NCI-H748 treated with DMSO at 0.1 percent for 48 hours (cell line): ENCODE measurements at places on chromosomes 6 and 20.
A peak's percentile ranks its signal among the peaks of the same experiment; 100 is the strongest.

- DNase-seq = peak; percentile 64
These were observed 516 bp downstream of the LRRC1 start for GRCh38 chr6:53795340-53795701.

DNA sequence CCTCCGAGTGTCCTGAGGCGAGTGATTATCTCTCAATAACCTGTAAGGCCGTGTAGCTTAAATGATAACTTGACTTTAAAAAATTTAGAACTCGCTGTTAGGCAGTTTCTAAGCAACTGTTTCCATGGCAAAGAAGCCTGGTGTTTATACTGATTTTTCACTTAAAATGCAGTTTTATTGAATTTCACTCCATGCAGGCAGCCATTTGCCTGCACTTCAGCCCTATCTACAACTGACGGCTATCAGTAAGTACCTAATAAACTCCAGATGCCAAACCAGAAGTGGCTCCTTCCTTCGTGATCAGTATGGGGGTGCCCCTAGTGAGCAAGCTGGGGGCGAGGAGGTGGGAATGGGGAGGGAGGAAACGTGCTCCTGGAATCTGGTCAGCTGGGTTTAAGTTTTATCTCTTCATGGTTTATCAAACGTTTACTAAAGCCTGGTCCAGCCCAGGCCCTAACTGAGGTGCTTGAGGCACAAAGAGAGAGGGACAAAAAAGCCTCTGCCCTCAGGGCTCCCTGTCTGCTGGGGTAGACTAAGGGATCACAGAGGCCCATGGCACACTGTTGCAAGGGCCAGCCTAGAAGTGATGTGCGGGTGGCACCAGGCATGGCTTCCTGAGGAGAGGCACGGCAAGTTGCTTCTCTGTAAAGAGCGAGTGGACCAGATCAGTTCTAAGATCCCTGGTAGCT, 45.5 kb downstream of the TTI1 start:
- DNase-seq = no peak

- no peak for DNase-seq
These were observed 104.8 kb downstream of the CDH26 start for GRCh38 chr20:60063048-60063451.

- DNase-seq = no peak
These were observed 87.9 kb downstream of the ARID1B start for GRCh38 chr6:156865019-156865629.

- no peak for DNase-seq
These were observed 24.5 kb upstream of the HLA-A start for GRCh38 chr6:29917857-29918256.

GRCh38 chr20:63059684-63060056, 52.9 kb upstream of the BHLHE23 start:
- DNase-seq = no peak

GRCh38 chr6:99121748-99122147, 174.0 kb upstream of the FBXL4 start:
- no peak for DNase-seq

DNA sequence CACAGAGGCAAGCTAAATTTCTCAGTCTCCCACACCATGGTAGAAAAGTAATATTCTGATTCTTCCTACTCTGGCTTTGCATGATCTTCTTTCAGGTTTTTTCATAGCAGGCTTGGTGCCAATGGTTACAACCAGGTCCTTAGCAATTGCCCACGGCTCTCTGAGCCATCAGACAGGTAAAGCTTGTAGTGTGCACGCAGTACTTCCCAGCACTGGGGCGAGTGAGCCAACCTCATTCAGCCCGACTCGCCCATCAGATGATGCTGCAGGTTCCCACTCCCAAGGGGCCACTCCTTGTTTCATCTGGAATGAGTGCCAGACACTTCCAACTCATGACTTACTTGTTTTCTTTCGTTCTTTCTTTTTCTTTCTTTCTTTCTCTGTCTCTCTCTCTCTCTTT, 78.3 kb downstream of the PERP start:
- no peak for DNase-seq

DNA sequence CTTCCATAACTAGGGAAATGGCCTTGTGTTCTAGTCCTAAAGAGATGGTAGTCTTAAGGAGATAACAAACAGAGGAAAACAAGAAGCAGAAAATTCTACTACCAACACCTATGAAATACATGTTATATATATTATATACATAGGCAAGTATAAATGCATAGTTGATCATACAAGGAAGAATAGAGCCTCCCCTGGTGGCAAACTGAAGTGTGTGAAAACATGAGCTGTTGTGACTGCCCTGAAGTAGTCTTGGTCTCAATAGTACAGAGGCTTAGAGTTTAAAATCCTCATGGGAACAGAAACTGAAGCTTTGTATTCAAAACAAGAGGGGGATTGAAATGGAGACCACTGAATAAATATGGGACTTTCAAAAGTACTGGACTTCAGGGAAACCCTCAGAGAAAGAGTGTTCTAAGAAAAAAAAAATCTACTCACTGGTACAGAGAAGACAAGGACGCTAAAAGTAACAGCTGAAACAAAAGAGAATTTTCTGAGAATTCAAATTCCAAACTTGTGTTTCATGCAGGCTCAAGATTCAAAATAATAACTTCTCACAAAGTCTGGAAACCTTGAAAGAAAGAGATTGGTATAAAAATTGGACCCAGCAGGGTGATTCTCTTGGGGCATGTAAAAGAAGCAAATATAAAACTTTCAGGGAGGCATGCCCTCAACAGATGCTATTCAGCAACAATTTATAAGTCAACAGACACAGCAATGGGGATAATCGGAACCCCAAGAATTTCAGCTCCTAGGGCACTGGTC, 59.7 kb upstream of the SAMD3 start:
- no peak for DNase-seq

DNA sequence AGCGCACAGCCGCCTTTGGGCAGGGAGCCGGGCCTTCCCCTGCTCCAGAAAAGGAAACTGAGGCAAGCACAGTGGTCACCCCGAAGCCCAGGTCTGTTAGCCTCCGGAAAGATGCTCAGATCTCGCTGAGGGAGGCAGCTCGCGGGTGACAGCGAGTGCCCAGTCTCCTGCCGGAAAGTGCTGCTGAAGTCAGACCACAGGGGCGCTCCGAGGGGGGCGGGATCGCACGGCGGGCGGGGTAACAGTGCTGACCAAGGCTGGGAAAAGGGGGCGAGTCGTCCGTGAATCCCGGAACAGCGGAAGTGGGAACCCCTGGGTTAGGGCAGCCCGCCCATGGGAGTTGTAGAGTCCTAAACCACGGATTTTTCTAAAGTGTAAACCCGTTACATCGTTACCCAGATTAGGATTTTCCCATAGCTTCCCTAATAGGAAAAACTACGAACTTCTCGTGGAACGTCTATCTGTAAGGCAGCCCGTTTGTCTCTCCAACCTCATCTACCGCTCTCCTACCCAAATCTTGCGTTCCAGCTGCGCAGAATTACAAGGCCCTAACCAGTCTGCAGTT, 504 bp downstream of the VPS16 start:
- no peak for DNase-seq

DNA sequence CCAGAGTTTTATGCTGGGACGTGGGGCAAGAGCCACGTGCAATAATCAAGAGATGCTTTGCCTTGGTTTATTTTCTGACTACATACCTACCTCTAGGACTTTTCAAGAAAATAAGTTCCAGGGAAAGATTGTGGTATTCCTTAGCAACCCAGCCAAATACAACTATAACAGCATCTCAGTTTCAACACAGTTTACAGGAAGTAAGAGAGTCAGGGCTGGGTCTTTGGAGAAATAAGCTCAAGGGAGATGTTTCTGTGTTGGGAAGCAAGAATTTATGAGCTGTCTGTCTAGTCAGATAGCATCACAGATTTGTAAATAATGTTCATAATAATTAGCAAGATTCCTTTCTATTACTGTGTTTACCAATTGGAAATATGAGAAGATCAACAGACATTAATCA, 35.1 kb downstream of the MAP3K5 start:
- no peak for DNase-seq

DNA sequence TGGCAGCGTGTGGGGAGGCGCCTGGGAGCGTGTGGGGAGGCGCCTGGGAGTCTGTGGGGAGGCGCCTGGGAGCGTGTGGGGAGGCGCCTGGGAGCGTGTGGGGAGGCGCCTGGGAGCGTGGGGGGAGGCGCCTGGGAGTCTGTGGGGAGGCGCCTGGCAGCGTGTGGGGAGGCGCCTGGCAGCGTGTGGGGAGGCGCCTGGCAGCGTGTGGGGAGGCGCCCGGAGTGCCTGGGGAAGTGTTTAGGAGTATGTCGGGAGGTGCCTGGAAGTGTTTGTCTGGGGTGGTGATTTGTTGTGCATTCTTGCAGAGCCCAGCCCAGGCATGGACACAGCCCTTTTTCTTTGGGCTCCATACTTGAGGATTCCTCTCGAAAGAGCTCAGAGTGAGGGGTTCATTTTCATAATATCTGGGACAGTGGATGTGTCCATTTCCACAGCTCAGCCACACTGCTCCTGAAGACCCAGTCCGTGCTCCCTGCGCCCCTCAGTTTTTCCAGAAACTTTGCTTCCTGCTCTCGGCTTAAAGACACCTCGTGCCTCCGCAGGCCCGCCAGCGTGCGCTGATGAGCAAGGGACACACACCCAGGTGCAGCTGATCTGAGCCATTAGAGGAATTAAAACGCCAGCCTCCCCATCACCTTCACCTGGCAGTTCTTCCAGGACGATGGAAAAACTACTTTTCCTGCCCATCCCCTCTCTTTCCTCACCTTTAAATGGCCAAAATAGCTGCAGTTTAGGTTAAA, 172.2 kb upstream of the THBS2 start:
- no peak for DNase-seq

DNA sequence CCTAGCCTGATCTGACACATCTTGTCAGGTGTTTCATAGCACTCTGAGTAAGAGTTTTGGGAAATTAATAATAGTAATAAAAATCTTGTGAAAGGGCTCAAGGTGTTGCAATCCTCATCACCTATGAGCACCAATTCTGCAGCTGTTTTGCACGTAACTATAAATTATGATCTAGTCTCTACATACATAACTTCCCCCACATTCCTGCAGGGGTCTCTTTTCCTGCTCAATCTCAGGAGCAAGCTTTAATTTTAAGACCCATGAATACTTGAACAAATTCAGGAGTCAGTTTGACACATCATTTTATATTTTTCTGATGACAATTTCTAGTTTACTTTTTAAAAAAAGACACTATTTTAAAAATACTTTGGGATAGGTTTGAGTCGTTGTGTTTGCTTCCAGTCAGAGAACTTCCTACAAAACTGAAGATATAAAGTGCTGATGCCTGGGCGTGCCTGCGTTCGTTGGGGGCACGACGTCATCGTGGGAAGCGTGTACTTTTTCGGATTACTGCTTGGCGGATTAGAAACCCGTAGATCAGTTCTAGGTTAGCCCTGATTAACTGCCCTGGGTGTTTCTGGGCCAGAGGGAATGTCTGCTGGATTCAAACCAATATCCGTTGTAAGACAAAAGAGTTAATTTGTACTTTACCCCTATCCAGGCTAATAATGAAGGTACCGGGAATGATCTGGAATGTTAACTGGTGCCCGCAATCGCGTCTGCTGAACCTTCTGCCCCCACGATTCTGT, 1.0 kb upstream of the E2F3 start:
- peak; percentile 76 for DNase-seq

DNA sequence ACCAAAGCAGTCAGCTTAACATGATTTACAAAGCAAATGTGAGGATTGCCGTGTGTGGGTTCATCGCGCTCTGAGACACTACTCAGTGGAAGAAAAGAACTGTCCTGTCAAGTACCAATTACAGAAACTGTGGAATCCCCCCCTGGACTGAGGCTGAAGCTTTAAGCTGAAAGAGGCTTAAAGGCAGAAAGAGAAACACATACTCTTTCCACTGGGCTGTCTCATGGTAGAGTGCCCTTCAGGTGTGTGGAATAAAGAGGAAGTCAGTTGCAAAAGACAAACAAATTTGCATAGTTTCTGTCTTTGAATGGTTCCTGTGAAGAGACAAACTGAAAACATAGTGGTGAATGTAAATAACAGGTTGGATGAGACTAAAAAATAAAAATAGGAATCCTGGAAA, 560.4 kb upstream of the SYNCRIP start:
- DNase-seq = no peak

DNA sequence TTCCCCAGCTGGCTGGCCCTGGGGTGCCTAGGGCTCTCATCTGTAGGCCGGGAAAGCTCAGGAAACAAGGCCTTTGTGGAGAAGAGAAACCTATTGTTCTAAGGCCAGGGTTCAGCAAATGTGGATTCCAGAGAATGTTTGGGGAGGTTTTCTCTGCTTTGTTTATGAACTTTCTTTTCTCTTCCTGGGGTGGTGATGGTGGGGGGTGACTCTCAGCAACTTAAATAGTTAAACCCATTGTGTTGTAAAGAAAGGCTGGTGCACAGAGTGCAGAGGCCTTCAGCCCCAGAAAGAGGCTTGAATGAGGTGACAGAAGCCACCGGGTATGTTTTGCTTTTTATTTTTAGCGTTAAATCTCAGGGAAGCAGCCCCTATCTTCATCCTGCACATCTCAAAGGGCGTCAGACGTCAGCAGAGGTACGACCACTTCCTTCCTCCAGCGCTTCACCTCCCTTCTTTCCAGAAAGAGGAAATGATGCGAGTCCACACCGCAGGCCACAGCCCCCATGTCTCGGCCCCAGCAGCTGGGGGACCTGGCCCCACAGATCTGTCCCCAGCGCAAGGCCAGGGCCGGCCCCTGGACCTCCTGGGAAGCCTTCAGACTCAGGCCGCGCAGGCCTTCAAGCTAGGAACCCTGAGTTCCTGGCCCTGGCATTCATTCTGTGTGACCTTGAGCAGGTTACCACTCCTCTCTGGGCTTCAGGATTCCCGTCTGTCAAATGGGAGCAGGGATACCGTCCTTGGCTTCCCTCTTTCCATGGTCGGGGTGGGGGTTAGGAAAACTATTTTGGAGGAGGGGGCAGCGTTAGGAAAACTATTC, 605 bp upstream of the PPP1R16B start:
- DNase-seq = no peak

GRCh38 chr6:64041373-64041772, 405.8 kb downstream of the PHF3 start:
- no peak for DNase-seq

GRCh38 chr6:12485837-12486236, 195.7 kb downstream of the EDN1 start:
- no peak for DNase-seq

DNA sequence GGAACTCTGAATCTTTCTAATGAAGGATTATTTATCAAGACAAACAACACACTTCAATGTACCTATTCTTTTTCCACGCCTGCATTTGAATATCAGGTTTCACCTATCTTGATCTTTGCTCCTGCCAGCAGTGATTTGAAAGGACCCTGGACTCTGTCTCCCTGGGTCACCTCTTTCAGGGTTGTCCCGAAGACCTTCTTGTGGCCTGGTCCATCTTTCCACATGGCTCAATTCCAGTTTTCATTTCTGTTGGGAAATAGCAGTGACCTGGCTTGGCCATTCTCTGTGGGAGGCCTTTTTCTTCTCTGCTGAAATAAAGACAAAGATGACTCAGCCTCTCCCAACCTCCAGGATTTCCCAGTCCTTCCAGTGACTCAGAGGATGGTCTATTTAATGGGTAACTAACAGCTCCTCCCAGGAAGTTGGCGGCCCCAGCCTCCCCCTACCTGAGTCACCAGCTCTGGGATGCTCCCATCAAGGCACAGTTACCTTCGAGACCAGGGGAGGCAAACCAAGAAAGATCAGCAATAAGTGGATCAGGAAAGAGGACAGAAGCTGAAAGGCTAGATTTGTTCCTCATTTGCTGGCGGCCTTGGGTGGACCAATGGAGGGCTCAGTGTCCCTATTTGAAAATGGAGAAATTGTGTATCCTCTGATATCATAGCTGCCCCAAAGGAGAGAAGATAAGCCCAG, 120.2 kb upstream of the RNF24 start:
- DNase-seq = no peak
